T-helper 17 cell (primary cell): ENCODE measurements at places on chromosomes 6 and 20.

DNA sequence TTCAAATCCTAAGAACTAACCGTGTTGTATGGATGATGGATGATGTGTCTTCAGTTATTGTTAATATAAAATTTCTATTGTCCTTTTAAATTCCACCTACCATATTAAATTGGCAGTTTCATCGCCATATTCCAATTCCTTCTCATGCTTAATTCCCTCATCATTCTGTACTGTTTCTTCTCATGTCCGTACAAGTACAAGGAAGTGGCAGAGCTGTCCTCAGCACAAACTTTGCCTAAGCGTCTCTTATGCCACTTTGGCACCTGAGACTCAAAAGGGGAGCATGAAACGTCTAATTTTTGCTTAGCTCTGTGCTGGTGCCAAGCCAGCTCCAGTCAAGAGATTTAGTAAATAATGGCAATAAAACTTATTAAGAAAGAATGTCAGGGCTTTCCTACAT, 158.2 kb upstream of the LAMA2 start:
- DNase-seq = no peak

GRCh38 chr6:138162111-138162954, 594 bp downstream of the ARFGEF3 start:
- no peak for DNase-seq

- DNase-seq = peak; percentile 81
Measured at GRCh38 chr6:90296341-90297114, at the start of gene BACH2. Gene BACH2 (minus strand): TSS chr6:90296843. CDS start chr6:90008844, 287,999 bp downstream.

DNA sequence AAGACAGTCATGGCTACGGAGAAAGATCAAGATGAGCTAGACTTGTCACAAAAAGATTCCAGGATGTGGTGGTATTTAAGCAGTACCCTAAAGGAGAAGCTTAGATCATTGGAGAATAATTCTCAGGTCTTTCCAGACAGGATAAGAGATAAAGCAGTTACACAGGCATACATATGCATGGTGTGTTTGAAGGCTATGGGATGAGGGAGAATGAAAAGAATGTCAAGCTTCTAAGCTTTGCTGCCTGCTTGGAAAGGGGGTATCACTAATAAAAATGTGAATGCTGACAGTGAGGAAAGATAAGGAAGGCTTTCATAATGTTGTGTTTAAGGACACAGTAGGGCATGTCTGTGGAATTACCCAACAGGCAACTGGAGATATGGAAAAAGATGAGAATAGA, 28.1 kb downstream of the RWDD2A start:
- DNase-seq = no peak

DNA sequence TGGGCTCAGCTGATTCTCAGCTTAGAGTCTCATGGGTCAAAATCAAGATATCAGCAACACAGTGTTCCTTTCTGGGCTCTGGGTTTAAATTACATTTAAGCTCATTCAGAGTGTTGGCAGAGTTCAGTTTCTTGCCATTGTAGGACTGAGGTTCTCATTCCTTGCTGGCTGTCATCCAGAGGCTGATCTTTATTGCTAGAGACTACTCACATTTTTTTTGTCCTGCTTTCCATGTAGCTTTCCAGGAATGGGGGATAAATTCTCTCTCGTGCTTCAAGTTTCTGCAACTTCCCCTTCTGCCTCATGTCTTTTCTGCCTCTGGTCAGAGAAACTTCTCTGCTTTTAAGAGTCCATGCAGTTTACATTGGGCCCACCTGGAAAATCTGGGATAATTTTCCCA, 86.9 kb downstream of the RFX6 start:
- no peak for DNase-seq

GRCh38 chr6:111687652-111688051, 82.0 kb upstream of the TRAF3IP2 start:
- no peak for DNase-seq

DNA sequence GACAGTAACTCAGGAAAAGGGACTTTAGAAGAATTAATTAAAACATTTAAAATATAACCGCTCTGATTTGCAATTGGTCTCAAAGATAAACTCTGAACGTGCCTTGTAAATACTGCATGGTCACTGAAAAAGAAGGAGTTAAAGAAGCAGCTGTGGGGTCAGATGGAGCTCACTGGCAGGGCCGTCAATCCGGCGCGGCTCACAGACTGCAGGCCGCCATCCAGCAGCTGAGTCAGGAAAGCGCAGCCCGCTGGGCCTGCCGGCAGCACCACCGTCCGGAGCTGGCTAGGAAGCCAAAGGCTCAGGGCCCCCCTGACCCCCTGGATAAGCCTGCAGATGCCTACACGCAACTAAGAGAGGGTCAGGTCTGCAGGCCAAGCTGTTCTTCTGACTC, 54.2 kb upstream of the FRMD1 start:
- no peak for DNase-seq

DNA sequence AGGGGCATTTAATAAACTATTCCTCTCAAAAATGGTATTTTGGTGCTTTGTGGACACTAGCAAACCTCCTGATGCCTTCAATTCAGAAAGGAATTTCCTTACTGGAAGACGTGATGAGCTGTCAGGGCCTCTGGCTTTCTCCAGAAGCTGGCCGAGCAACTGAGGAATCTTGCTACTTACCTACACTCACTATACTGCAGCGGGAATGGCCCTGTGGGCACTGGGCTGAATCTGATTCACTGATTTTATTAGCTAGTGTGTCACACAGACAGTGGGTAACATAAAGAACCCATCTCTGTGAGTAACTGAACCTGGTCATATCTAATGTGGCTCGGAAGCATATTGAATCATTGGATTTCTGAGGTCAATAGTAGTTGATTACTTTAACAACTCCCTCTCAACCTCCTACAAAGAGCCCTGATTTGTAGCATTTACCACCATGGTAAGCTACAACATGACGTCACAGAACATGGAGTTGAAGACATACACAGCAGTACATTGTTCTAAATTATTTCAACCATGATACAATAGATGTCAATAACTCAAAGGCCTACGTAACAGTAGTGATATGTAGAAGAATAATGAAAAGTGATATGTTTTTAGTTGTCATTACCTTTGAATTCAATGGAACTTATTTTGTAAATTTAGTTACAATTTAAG, 232.1 kb downstream of the SYNE1 start:
- no peak for DNase-seq

DNA sequence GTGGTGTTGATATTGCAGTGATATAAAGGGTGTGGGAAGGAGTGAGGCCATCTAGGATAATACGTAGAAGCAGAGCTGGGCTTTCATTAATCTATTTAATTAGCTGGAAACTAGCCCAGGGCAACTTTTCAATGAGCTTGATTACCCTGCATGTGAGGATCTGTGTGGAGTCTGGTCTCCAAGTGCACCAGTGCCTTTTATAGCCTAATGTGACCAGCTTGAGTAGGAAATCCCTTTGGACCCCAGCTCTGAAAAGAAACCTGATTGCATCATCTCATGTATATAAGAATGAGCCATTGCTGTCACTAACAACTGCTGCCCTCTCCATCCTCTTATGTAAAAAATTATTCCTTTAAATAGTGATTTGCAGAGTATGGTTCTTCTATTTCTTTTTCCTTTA, 72.6 kb downstream of the CD109 start:
- DNase-seq = no peak

GRCh38 chr6:1784422-1784884, 174.7 kb downstream of the FOXC1 start:
- no peak for DNase-seq

DNA sequence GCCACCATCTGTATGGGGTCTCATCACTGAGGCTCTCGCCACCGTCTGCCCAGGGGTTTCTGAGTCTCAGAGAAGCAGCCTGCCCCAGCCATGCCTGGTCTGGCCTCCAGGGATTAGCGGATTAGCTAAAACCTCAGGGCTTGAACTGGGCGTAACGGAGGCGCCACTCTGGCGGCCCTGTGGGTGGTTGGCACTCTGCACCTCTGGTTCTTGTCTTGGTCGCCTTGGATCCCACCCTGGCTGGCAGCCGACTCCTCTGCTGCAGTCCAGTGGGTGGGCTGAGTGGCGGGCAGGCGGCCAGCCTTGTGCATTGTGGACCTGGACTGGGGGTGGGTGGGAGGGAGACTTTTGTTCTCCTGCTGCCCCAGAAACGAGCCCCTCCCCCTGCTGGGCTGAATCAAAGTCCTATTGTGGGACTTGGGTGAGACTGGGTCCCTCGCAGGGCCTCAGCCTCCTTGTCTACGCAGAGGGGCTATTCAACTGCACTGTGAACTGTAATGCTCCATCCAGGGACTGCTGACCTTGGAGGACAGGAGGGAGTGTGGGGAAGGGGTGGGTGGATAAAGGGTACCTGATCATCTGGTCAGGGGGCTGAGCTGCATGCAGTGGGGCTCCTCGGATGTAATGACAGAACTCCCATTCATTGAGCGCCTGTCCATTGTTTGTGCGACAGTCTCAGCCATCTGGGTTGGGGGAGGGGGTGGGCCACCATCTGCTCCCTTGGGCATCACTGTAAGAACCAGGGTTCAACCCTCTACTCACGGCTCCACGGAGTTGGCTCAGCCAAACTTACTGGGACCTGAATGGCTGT, 23.9 kb downstream of the SUN5 start:
- no peak for DNase-seq

DNA sequence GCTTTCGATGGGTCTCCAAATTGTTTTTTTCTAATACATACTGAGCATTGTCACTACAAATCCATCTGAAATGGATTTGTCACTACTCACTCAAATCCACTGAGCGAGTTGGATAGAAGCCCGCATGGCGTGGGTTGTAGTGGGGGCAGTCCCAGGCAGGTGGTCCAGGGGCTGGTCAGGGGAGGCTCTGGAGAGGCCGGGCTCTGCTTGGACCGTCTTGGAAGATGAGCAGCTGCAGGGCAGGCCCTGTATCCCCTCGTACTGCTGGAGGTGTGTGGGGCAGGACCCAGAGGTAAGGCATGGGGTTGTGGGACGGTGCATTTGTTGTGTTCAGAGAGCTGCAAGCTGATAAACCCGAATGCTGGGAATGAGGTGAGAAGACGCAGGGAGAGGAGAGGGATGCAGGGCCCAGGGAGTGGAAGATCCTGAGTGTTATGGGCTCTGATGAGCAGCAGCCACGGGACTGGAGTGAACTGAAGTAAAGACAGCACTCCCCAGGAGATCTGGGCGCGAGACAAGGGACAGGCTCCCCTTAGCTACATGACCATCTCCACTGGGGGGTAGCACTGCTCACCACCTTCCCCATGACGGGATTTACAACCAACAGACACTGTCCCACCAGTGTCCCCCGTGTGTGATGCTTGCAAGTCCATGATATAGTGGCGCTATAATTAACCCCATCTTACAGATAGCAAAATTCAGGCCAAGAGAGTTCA, 45.9 kb downstream of the PSMG4 start:
- no peak for DNase-seq

- no peak for DNase-seq
Measured at GRCh38 chr6:56787209-56787608, 144.5 kb upstream of the DST start.

GRCh38 chr6:154410619-154411072, 54.0 kb upstream of the IPCEF1 start:
- no peak for DNase-seq

DNA sequence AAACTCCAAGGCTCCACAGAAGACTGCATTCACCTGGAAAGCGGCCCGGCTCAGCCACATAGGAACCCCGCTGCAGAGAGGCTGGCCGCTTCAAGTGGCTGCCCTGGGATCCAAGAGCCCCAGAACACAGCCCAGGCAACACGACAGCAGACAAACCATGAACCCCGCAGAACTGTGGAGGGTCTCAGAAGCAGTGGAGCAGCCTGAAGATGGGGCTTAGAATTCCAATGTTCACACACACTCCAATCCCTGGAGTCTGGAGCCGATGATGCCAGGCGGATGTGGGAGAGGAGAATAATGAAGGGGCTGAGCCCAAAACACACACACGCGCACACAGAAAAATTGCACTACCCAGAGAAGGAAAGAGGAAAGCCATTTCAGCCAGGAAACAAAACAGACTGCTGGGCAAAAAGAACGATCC, 52.4 kb downstream of the NINL start:
- no peak for DNase-seq

- no peak for DNase-seq
Measured at GRCh38 chr6:113361014-113361645, 496.0 kb upstream of the MARCKS start.

DNA sequence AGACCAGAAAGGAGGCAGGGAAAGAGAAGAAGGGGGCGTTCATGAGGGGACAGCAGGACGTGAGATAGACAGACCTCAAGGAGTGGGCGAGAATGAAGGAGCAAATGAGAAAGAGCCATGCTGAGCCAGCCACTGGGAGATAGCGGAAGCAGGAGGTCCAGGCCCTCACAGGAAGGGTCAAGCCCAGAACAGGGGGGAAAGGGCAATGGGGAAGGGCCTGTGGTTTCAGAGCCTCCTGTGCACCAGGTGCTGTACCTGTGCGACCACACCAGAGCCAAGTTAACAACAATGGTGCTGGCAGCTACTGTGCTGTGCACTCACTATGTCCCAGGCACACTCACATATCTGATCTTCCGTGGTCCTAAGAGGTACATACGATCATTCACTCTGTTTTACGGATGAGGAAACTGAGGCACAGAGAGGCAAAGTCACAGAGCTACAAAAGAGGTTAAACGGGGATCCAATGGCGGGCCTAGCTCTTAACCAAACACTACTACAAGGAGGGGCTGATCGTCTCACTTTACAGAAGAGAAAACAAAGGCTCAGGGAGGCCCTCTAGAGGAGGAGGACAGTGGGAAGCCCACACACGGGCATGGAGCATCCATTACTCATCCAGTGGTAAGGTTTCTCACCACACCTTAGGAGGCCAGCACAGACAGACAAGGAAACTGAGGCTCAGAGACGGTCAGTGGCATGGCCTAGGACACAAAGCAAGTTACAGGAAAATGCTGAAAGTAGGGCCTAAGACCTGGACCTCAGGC, 129.1 kb downstream of the PREX1 start:
- DNase-seq = no peak

DNA sequence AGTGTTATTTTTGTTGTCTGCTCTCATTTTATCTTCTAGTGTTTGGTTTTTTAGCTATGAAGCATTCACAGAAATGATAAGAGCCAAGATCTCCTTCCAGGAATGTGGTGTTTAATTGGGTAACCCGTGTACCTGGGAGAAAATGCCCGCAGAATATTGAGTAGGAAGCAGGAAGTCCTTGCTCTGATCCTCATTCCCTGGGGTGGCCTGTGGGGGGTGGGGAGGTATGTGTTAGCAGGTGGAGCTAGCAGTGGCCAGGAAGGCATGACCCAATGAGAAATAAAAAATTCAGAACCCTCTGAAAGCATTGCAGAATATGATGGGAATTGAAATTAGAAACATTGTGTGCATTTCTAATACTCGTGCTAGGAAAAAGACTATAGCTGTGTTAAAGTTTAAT, 100.8 kb downstream of the DTD1 start:
- DNase-seq = no peak

DNA sequence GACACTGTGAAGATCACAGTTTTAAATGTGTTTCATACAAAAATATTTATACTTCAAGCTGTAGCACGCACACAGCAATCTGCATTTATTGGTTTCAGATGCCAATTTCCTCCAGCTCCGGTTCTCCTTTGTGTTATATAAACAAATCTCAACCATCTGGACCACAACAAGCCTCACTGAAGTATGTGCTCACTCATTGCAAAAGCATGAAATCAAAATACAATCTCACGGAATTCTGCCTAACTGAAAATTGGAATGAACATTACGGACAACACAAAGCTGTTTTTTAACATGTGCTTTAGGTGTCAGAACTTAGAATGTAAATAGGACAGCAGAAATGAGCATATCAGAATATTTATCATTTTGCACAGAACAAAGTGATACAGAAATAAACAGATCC, 38.0 kb downstream of the RCAN2 start:
- no peak for DNase-seq
